ENCODE measurements at places on chromosomes 5 and 9.

DNA sequence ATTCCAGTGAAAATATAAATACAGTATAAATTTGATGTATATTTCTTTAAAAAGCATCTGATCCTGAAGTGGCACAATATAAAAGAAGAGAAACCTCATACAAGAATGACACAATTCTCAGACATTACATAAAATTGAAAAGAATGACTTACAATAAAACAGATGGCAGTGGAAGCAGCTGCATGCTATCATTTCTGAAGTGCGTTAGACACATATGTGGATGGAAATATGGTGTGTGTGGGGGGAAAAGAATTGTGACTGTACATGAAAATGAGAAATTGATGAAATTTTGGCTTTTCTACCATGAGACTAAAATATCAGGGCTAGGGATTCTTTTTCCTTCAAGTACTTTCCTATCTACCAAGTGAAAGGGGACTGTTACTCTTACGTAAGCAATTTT is 45.9 kb upstream of the CDH18 start:
- DNase-seq, result no peak

DNA sequence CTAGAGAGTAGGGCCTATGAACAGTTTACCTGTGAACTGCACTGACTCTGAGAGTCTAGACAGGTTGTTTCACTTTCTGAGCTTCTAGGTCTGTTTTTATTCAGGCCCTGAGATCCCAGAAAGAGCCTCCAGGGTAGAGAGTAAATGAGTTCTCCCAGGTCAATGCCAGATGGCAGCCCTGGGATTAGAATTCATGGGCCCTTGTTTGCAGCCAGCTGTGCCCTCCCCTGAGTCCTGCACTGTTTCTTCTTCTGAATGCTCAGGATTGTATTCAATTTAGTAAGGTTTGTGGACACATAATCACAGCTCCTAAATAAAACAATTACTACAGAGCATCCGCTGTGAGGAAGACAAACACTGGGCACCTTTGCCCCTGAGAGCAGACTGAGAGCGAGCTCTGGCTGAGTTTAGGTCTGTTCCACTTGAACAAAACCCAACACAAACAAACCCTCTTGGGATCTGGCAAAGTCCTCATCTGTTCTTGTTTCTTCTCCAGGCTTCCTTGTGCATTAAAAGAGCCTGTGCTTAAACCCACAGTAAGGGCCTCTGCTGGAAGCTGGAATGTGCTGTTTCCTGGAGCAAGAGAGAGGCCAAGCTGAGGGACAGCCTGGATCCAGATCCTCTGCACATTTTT is 29.9 kb downstream of the FAM219A start:
- no peak for DNase-seq

DNA sequence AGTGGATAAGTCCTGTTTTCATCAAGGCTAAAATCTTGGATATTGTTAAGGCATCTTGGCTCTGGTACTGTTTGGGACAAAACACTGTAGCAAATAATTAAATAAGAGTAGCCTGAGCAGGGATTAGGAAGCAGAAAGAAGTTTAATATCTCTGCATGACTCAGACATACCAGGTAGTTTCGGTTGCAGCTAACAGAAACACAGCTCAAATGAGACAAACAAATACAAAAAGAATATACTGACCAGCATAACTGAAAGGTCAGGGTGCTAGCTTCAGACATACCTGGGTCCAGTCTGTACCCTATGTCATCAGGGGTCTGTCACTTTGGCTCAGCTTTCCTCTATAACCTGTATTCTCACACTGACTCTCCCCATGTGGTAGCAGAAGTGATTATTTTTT is 156.4 kb upstream of the MAP3K1 start:
- no peak for DNase-seq

DNA sequence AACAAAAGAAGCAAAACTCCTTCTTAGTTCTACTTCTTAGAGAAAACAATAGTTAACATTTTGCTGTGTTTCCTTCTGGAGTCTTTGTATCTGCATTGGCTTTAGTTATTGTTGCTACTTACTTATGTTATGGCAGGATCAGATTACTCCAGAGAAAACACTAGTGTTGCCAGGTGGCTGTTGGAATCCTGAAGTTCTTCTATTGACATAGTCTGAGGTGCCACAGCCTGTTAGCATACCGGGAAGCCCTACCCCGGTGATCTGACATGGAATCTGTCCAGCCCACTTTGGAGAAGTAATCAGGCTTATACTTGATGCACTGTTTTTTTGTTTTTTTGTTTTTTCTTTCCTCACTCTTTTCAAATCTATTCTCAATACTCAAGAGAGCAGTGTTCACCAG is 68.5 kb upstream of the CEP78 start:
- no peak for DNase-seq

DNA sequence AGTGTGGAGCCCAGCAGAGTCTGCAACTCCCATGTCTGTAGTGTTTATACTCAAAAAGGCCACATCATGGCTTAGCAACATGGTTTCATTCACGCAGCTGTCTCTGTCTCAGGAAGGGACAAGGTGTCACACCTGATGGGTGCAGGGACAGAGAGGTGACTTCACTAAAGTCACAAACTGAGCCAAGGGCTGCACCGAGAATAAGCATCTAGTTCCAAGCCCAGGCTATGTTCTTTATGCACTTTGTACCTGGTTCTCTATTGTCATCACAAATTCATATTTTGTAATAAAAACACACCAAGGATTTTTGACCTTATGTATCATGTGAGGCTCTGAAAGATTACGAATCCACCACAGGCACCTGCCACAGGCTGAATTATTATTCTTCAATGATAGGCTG is 64.9 kb upstream of the STK32A start:
- DNase-seq, result no peak

GRCh38 chr5:159441441-159441840 is 111.2 kb upstream of the IL12B start:
- no peak for DNase-seq

DNA sequence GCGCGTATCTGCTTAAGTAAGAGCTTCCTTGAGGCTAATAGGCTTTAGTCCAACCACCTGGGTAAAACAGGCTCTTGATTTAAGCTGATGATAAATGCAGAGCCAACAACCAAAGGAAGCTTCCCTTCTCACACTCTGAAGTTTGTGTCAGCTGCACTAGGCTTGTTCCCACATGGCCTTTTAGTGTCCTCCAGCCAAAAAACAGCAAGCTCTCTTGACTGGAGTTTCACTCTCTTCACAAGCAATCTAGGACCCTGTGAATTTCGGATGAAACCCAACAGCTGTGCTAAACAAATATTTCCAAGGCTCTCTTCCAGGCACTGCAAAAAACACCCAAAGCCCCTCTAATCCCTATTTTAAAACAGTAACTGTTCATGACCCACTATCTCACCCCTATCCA is 63.9 kb downstream of the SAXO1 start:
- no peak for DNase-seq

- DNase-seq, result no peak
These were observed 31.7 kb upstream of the ZBTB43 start for GRCh38 chr9:126773004-126773607.

DNA sequence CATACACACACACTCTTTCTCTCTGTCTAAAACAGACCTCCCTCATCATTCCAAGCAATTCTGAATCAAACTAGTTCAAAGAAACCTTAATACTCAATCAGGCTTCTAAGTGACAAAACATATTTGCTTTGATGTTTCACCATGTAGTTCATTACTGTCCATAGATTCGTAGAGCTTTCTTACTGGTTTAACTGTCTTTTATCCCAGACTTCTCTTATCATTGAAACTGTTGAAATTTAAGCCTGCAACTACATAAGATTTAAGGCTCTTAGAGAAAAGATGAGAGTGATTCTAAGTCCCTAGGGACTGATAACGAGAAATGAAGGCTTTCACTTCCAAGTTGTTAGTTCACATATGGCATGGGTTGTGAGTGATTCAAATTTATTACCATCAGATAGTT is 11.0 kb upstream of the PLAC8L1 start:
- no peak for DNase-seq

DNA sequence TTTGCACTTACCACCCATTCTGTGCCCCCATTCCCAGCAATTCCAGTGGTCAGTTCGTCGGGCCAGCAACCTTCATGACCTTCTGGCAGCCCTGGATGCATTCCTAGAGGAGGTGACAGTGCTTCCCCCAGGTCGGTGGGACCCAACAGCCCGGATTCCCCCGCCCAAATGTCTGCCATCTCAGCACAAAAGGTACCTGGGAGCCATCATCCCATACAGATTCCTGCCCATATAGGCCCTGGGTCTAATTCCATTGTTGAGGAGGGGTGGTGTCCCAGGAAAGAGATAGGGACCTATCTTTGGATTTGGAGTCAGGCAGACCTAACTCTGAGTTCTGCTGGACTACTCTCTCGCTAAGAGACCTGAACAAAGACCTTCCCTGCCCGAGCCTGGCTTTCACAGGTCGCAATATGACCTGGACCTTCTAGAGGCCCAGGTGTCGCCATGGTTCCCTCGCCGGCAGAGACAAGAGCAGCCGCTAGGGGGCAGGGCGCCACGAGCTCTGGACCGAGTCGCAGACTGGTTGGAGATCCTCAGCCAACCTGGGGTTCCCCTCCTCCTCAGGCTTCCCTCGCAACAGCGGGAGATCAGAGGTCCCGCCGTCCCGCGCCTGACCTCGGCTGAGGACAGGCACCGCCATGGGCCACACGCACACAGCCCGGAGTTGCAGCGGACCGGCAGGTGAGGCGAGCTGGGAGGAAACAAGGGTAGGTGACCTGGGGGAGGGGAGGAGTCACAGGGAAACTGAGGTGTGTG is 3.1 kb downstream of the SLC4A9 start:
- peak; percentile 84 for DNase-seq

GRCh38 chr5:160643616-160644240 is 208.3 kb downstream of the ATP10B start:
- DNase-seq, result no peak

GRCh38 chr9:76626141-76626540 is 138.1 kb upstream of the PCA3 start:
- no peak for DNase-seq

DNA sequence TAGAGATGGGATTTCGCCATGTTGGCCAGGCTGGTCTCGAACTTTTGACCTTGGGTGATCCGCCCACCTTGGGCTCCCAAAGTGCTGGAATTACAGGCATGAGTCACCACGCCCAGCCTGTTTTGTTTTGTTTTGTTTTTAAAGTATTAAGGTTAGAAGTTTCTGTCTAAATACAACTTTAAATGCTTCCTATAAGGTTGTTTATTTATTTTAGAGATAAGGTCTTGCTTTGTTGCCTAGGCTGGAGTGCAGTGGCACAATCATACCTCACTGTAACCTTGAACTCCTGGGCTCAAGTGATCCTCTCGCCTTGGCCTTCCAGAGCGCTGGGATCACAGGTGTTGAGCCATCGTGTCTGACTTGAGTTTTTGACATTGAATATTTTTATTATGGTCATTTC is 11.4 kb downstream of the MRRF start:
- DNase-seq, result no peak

DNA sequence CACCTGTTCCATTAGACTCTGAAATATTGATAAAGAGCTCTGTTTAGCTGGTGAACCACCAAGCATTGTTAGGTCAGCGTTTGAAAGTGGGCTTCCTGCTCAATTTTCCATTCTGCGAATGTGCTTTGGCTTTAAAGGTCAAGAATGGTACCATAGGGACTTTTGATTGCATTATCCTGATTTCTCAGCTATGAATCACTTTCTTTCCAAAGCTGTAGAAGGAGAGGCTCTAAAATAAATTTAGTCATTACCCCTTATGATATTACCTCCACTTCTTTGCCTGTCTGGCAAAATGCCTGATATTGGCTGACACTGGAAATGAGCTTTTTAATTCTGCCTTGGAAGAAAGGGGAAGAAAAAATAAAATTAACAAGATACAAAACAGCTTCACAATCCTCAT is 237.2 kb upstream of the CTNND2 start:
- DNase-seq, result no peak

DNA sequence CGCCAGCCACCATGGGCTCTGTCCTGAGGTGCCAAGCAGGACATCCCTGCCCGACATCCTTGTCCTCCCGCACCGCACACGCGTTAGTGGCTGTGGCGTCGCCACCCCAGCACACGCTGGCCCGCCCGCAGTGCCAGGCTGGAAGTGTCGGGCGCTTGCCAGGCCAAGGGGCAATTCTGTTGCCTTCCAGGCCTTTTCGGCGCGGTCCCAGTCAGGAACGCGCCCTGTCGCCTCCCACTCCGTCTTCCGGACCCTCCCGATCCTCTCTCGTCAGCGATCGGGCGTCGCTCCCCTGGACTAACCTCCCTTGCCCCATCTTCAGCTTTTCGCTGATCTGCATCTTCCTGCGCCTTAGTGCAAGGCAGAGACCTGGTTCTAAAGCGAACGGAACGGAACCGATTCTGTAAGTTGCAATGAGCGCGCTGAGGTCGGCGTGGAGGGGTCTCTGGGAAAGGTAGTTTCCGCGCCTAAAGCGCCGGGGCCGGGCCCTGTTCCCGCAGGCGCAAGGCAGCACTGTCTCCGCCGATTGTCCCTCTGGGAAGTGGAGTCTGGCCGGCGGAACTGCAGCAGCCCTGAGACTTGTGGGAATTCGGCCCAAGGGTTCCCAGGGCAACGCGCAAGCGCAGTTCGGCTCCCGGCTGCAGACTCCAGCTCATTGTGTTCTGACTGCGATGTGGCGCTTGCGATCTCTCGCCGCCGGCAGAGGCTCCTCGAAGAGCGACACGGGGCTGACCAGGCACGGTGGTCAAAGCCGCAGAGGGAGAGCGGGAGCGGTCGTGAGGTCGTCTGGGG is at the start of gene ZNF454:
Gene ZNF454 (plus strand): TSS at position 630 of the 792 bp plus-strand sequence. CDS start 1,594 bp downstream, outside the sequence.
- no peak for DNase-seq

DNA sequence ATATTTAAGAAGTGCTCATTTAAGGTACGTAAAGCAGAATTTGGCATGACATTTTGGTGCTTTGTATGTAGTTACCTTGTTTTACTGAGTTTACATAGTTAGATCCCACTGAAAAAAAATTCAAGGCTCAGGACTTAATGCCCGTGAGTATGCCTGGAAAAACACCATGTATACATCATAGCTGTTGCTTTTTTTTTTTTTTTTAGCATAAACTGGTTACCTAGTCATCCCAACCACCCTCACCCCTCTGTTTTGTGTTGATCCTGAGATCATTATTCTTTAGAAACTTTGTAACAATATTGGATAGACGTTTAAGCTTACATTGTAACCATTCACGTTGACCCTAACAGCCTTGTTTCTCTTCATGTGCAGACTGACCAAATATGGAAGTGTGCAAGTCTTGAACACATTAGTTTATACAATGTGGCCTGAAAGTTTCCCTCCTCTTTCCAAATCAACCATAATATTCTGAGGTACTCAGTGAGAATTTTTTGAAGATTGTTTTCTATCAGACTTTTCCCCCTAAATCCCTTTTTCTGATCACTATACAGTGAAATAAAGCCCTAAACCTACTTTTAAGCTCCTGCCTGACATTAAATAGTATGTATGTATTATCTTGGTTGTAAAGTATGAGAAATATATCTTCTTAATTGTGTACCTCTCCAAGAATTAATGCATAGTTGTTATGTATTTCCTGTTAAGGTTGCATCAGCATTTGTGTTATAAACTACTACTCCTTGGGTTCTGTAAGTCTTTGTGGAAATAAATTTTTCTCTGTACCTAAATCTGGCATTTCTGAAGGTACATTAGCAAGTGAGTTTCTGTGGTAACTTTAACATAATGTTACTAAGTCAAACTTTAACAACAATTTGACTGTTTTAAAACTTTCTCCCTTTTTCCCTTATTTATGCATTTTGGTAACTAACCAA is 4.4 kb downstream of the RABGAP1 start:
- DNase-seq, result no peak

GRCh38 chr5:161414896-161415295 is 131.6 kb downstream of the GABRB2 start:
- DNase-seq, result no peak

- DNase-seq, result no peak
These were observed 60.9 kb upstream of the CHD1 start for GRCh38 chr5:98989727-98990126.

Data from activated CD8-positive, alpha-beta memory T cell treated with anti-CD3 and anti-CD28 coated beads, Interleukin-2, amount 50 U/mL, for 4 hours (primary cell).